ENCODE measurements at places on chromosomes 7 and 10. TPM values are rescaled to one million over a fixed set of nuclear protein-coding genes. Genes with fewer than 3 reads are reported as not detected.

The ANKRD30A gene
- total RNA-seq: not detected

The CABCOCO1 gene
- total RNA-seq: 1.9 TPM

The DOCK4 gene
- 198 TPM for total RNA-seq

The SPDYE16 gene
- total RNA-seq: 0.44 TPM

The AFAP1L2 gene
- 33.7 TPM for total RNA-seq

The ARHGEF35 gene
- total RNA-seq: 0.63 TPM

Measured in dorsolateral prefrontal cortex (tissue), 122 donors.